Osteoblast (primary cell): ENCODE measurements at places on chromosomes 2 and 18.

DNA sequence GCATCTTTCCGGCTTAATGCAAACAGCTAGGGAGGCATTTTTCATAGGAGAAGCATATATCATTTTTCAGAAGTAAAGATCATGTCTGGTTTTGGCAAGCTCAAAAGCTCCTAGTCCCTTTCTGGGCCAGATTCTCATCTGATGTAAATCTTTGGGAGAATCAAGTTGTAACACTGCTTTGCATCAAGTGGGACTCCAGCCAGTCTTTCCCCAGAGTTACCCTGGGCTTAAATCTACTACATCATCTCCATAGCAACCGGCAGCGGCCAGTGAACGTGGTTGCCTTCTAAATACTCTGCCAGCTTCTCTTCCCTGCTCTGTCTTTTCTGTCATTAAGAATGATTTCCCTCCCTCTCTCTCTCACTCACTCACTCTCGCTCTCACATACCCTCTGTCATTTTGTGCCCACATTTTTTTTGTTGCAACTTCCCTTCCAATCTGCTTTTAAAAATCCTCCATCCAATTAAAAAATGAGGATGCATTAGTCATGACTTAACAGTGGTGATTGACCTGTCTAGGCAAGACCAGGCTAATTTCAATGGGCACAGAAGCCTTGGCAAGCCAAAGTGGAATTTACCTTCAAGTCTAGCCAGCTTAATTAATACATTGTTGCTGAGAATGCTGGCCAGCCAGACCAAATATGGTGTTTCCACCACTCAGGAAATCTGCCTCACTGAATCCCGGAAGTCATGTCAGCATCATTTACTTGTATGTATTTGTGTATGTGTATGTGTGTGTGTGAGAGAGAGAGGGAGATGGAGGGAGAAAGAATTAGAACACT lies 93.0 kb downstream of the NRP2 start:
- DNase-seq, result no peak

DNA sequence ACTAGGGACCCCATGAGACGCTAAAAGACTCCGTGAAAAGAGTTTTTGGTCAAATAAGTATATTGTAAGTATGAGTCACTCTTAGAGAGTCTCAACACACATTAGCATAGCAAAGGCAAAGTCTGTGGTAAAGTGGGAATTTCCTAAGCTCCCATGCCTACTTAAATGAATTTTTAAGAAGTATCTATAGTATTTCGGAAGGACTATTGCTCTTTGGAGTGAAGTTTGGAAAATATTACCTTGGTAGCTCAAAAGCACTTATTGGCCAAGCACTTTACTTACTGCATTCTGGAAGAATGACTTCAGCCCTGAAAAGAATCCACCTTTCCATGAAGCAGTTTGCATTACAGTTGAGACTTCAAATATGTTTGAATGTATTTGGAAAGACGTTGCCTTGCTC lies 57.1 kb downstream of the CAVIN2 start:
- peak; percentile 22 for DNase-seq

DNA sequence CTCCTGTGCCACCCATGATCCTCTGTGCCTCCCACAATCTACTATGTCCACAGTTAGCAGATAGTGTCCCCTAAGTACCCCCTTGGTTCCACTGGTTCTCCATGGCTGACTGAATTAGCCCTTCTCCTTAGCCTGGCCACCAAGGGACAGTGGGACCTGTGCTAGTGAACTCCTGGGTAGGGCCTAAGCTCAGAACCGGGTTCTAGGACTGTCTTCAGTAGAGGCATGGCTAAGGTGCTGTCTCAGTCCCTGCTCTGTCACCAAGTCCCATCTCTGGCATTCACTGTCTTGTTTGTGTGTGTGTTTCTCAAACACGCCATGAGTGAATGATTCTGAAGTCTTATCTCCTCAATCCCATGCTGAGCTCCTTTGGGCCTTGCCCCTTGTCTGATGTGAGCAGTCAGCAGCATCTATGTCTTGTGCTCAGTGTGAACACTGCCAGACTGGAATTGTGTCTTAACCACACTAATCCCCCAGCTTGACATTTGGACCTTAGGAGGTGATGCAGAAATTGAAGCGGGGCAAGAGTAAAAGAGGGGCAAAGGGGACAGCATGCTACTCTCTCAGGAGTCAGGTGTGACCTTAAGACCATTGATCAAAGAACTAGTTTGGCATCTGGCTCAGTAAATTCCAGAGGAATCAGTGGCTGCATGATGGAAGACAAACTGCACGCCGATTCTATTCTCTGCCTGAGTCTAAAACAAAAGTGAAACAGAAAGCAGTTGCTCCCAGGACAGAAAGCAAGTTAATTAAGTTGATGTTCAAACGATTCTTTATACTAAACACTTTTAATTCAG lies 190.5 kb downstream of the ALPK2 start:
- no peak for DNase-seq

DNA sequence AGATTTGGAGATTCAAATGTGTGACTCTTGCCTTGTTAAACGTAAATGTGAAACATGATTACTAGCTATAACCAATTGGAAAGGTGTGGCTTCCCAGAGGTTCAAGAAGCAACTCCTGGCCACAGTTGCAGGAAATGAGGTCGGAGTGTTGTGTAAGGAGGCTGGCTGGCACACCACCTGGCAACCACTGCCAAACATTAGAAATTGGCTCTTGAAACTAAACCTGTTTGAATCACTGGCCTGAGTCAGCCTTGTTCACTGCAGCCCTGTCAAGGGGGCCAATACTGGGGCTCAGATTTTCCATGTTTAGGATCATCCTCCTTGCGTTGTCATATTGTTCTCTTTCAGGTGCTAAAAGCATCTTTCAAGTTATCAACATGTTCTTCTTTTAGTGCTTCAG lies 206.3 kb downstream of the ARL6IP6 start:
- DNase-seq, result no peak

DNA sequence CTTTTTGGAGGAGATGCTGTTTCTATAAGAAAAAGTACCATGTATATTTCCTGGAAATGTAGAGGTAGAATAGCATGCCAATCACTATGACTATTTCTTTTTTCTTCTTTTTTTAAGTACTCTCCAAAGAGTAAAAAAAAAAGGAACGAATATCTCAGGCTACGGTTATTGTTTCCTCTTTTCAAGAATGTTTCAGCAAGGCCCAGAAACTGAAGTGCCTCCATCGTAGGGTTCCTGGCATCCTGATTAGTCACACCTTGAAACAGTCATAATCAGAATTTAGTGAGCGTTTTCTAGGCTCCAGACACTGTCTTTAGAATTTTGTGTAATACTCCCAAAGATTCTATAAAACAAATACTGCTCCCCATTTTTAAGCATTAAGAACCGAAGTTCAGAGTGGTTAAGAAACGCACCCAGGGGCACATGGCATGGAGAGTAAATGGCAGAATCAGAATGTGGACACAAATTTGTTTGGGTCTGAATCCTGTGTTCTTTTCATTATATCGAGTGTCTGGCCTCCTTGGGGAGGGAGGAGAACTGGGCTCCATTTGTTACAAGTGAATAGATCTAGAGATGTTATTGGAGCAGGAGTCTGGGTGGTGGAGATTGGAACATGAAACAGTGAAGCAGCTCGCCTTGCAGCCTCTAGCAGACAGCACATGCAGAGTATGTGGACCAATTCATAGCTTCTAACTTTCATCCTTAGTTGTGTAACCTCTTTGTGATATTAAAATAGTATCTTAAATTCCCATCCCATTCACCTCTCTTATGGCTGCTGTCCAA lies 26.7 kb downstream of the ZEB2 start:
- DNase-seq, result no peak

DNA sequence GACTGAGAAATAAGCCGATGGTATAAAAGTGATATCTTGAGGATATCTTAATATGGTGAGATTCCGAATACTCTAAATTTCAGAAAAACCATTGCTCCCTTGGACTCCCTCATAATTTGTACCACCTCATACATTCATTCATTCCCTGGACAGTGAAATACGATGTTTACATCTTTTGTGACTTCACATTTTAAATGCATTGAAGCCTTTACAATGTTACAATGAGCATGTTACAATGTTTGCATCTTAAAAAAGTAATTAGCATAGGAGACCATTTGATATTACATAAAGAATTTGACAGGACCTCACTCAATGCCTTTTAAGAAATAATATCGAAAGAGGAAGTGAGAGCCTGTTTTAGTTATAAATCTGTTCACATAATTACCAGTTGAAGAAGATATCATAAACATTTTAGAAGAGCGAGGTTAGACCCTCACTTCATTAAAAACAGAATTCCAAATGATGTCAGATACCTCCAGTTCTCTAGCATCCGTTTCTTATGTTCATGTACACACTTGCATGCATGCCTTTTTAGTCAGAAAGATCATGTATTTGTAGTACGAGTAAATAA lies 372.0 kb downstream of the ARHGAP15 start:
- no peak for DNase-seq

GRCh38 chr2:107529146-107529545 lies 297.5 kb upstream of the RGPD4 start:
- DNase-seq, result no peak

- no peak for DNase-seq
These were observed 7.2 kb downstream of the POMC start for GRCh38 chr2:25161055-25161781.

GRCh38 chr2:47266939-47267710 lies 112.0 kb upstream of the STPG4 start:
- DNase-seq, result no peak

- no peak for DNase-seq
These were observed 40.4 kb downstream of the LCT start for GRCh38 chr2:135796606-135797005.

DNA sequence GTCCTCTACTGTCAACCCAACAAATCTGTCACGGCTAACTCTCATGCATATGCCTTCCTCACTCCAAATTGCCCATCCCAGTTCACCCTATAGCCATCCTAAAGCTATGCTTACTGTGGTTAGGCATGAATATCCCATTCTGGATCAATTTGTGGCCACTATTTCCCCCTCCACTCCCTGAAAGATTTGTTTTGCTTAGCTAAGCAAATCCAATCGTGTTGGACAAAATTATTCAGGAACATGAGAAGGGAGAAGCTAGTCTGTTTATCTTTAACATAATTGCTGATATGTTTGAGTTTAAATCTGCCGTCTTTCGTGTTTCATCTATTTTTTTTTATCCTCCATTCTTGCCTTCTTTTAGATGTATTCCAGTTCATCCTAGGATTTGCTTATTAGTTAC lies 43.6 kb downstream of the PPM1B start:
- no peak for DNase-seq

GRCh38 chr2:172749388-172749787 lies 13.7 kb downstream of the RAPGEF4 start:
- no peak for DNase-seq

DNA sequence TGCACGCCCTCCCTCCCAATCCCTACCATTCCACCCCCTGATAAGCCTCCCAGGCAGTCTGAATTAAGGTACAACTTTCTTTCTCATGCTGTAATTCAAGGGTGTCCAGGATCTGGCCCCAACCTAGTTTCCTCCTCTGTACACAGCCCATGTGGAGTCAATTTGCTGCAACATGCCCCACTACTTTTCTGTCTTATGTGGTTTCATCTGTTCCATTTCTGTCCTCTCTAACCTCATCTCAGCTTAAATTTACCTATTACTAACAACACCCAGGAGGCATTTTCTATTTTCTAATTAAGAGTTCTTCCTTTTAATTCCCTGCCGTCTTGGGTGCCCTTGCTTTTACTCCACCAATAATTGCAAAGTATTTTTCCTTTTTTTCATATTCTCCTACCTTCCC lies 10.0 kb downstream of the PPP4R1 start:
- no peak for DNase-seq

DNA sequence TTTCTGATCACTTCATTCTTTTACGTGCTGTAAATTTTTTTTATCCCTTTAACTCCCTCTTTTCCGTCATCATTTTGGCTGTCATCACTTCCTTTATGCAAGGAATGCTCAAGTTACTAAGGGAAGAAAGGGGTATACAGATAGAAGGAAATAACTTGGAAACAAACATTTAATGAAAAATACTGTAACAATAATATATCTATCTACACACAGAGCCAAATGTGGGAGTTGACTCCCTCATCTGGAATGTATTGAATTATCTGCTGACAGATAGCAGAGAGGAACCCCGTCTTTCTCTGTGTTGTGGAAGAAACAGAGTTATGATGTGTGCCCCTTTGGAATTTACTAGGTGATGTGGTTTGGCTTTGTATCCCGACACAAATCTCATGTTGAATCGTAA lies 182.5 kb upstream of the NXPH2 start:
- no peak for DNase-seq

- DNase-seq, result no peak
These were observed 6.6 kb upstream of the CAB39 start for GRCh38 chr2:230706053-230706521.

DNA sequence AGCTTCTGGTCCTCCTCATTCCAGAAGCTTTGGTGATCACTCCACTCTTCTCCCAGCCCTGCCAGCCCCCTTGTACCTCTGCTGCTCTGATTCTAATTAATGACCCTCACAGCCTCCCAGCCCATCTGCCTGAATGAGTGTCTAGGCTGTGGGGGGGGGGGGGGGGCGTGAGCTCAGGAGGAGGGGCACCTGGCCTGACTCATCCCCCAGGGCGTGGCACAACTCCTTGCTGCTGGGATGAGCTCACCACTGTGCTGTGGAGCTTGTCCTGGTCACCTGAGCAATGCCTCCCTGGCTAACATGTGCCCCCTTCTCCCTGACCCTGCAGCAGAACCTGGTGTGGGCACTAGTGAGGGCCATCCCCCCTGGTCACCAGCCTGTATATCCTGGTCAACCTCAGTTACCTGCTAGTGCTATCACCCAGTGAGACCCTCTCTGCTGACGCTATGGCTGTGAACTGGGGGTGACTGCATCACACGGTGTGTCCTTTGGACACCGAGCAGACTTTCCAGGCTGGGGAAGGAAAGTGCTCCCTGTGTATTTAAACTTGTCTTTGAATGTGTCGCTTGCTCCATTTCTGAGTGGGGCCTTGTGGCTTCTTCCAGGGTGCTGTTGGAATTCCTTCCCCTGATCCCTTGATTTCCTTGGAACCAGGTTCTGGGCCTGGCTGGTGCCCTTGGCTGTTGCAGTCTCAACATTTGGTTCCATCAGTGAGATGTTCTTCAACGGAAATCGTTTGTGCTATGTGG lies 41.5 kb upstream of the PUM2 start:
- no peak for DNase-seq

DNA sequence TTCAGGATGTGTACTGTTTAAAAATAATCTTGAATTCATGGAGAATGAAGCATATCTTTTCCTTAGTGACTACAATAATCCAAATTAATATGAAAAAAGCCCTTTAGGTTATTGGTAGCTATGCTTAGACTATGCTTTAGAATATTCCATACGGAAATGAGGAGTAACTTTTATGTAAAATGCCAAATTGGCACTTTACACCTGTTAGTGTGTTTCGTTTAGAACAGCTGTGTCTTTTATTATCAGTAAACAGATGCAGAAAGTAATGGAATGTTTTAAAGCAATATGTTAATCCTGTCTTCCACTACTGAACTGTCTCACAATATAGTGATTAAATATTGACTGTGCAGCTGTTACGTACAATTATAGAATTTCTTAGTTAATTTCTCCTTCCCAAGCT lies 129.6 kb downstream of the PMS1 start:
- DNase-seq, result no peak

DNA sequence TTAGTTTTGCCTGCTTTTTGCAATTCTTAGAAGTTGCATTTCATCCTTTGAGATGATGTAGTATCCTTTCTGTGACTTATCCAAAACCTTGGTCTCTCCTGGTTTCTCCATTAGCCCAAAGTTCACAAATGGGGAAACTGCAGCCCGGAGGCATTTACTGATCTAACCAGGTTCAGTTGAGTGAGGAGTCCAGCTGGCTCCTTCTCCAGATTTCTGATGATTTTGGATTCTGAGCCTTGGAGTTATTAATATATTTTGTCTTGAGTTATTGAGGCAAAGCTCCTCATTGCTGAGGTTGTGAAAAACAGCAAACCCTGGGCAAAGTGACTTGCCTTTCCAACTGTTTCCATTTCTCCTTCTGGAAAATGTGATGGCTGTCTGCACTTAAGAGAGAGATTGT lies 1.7 kb downstream of the SLC1A4 start:
- DNase-seq, result no peak
